ENCODE measurements at places on chromosomes 4 and X.
A peak's percentile ranks its signal among the peaks of the same experiment; 100 is the strongest.

- no peak for DNase-seq
Observed at GRCh38 chrX:80806557-80806956, 3.1 kb downstream of the BRWD3 start.

- DNase-seq, result no peak
Observed at GRCh38 chr4:48439988-48440387, 43.2 kb upstream of the SLC10A4 start.

DNA sequence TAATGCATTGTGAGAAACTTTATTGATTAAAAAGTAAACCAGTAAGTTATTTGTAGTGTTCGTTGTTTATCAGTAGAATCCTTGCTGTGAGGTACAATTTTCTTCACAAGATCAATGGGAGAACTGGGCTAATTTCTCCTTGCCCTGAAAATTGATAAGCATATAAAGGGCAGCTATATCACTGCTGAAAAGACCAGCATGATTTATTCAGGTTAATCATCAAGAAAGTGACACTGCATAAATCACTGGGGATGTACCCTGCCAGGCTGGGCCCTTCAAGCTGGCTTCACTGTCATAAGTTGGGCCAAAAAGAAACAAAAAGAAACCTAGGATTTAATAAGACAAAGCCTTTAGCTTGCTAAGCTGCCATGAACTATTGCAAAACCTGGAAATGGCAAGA lies 746.7 kb downstream of the STPG2 start:
- no peak for DNase-seq

- peak; percentile 27 for DNase-seq
Observed at GRCh38 chr4:80362578-80363181, 27.1 kb downstream of the CFAP299 start.

- no peak for DNase-seq
Observed at GRCh38 chrX:52933976-52934703, 24.2 kb downstream of the FAM156A start.

- DNase-seq, result no peak
Observed at GRCh38 chr4:183434666-183435190, 9.7 kb upstream of the CDKN2AIP start.

DNA sequence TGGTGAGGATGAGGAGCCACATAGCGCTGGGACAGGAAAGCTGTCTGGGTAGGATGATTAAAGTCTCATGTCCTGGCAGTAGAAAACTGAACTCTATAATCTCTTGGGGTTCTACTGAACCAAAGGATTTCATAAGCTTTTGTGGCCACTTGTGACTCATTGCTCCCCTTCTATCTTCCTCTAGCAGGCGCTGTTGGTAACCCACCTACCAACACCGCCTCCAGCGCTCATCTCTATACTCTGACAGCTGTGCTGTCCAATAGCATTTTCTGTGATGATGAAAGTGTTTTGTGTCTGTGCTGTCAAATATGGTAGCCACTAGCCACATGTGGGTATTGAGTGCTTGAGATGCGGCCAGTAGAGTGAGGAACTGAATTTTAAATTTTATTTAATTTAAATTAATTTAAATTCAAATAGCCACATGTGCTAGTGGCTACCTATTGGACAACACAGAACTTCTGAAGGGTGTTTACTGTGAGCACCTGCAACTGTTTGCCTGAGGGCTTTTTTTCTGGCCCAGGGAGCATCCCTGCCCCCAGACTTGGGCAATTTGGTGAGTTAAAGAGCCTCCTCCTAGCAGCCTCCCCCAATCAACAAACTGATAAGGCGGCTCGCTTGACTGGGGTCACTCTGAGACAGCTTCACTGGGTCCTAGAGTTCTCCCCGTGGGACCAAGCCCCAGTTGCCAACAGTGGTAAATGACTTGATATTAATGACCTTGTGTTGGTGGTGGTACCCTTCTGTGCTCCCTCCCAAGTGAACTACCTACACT lies 169.2 kb upstream of the ATP6AP2 start:
- DNase-seq, result no peak

DNA sequence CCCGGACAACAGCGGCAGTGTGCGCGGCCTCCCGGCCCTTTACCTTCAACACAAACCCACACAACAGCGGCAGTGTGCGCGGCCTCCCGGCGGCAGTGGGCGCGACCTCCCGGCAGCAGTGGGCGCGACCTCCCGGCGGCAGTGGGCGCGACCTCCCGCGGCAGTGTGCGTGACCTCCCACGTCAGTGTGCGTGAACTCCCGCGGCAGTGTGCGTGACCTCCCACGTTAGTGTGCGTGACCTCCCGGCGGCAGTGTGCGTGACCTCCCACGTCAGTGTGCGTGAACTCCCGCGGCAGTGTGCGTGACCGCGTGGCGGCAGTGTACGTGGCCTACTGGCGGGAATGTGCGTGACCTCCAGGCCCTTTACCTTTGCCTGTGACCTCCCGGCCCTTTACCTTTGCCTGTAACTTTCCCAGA lies 576.6 kb upstream of the FRG1 start:
- no peak for DNase-seq

DNA sequence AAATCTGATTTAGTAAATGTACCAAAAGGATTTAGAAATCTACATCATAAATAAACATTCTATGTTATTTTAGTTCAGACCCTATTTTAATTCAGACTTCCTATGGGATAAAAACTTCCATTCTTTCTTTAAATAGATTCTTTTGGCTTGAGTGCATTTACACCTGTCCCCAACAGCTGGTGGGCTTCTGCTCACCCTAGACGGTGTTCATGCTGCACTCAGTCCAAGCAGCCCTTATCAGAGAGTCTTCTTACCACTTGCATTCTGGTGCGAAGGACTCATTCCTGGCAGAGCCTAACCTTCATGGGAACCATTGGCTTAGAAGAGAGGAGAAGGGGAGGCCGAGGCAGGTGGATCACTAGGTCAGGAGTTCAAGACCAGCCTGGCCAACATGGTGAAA lies 57.3 kb downstream of the NPNT start:
- DNase-seq, result no peak

- no peak for DNase-seq
Observed at GRCh38 chr4:17352357-17352756, 159.5 kb downstream of the QDPR start.

- DNase-seq, result no peak
Observed at GRCh38 chr4:87807402-87807801, 8.0 kb downstream of the IBSP start.

DNA sequence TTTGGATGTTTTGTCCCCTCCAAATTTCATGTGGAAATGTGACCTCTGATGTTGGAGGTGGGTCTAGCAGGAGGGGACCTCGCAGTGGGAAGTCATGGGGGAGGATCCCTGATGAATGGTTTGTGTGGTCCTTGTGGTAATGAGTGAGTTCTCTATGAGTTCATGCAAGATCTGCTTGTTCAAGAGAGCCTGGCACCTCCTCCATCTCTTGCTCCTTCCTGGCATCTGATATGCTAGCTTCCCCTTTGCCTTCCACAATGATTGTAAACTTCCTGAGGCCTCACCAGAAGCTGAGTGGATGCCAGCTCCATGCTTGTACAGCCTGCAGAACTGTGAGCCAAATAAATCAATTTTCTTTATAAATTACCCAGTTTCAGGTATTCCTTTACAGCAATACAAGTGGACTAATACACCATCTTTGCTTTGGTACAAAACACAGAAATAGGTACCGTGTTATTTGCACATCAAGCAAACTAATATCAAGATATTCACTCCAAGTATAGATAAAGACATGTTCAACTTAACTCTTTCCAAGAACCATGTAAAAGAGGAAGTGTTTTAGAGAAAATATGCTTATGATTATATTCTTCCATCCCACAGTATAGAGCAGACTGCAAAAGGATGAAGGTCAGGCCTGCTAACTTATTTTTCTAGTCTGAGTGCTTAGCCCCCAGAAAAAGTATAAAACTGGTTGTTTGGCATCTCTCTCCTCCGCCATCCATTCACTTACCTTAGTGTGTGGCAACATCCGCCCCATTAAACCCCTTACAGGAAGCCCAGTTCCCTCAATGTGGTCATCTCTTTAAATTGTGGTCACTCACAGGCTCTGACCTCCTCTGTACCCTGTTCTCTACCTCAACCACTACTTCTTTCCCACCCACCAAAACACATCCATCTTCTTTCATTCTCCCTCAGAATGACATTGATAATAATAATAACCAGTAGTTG lies 6.7 kb downstream of the ARAP2 start:
- DNase-seq, result no peak

DNA sequence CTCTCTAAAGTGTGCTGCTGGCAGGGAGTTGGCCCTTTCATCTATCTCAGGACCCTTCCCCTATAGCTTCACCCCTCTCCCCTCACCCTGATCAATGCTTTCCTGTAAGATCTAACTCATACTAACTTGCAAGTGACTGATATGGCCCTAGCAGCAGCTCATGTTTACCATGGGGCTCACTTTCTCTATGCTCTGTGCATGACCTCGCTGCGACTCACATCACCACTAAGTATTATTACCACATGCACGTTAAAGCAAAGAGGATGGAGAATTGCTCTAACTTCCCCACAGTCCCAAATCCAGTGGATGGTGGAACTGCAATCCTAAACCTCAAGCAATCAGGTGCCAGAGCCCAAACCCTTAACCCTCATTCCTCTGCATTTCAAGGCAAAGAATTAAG lies 626.6 kb downstream of the MID1IP1 start:
- no peak for DNase-seq

DNA sequence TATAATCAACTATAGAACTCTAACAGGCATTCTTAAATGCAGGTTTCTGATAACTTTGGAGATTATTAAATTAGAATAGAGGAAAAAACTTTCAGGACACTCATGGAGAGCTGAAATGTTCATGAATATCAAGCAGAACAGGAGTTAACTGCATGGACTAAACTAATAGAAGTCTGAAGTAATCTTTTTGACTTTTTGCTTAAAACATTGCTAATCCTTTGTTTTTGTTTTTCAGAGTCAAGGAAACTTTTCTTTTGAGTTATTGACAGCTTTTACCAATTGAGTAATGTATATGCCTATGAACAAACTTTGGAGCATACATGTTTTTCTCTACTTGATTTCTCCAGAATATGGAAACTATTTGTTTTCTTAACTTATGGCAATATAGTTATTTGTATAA lies 112.5 kb downstream of the EIF4E start:
- DNase-seq, result no peak

GRCh38 chr4:10589321-10589720 lies 95.2 kb downstream of the CLNK start:
- no peak for DNase-seq

- DNase-seq, result peak; percentile 31
Observed at GRCh38 chr4:76690011-76690905, 207.7 kb downstream of the SOWAHB start.

- no peak for DNase-seq
Observed at GRCh38 chrX:23482561-23482960, 147.9 kb downstream of the PTCHD1 start.

- no peak for DNase-seq
Observed at GRCh38 chr4:126458993-126459392, 1144.2 kb downstream of the FAT4 start.

DNA sequence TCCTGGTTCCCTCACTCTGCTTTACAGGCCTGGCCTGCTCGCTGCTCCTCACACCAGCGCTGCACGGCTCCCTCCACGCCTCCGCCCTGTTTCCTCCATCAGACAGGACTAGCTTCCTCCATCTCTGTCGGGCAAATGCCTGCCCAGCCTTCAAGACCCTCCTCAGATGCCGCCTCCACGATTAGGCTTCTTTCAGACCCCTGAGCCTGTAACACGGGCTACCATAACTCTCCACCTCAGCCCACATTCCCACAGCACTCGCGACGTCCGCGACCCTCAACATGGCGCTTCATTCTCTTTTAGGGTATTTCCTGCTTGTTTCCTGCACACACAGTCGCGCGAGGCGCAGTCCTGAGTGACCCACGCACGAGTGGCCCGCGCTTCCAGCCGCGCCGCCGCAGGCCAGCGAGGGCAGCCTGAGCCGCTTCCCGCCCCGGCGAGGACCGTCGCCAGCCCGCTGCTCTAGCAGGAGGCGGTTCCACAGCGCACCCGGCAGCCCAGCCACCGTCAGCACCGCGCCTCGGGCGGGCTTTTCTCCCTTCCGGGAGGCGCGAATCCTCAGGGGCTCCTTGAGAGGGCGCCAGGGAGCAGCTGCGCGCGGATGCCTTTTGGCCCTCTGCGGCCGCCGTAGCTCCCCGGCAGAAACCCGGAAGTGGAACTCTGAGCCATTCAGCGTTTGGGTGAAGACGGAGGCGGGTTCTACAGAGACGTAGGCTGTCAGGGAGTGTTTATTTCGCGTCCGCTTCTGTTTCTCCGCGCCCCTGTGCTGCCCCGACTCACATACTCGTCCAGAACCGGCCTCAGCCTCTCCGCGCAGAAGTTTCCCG lies at the start of gene FRG1:
TSS of gene FRG1 (plus strand) at position 695 of the 827 bp plus-strand sequence. CDS start 138 bp downstream, outside the sequence.
- DNase-seq, result peak; percentile 95

- DNase-seq, result no peak
Observed at GRCh38 chr4:56871371-56871866, 36.3 kb upstream of the REST start.

- DNase-seq, result no peak
Observed at GRCh38 chr4:16642897-16643296, 255.5 kb downstream of the LDB2 start.

DNA sequence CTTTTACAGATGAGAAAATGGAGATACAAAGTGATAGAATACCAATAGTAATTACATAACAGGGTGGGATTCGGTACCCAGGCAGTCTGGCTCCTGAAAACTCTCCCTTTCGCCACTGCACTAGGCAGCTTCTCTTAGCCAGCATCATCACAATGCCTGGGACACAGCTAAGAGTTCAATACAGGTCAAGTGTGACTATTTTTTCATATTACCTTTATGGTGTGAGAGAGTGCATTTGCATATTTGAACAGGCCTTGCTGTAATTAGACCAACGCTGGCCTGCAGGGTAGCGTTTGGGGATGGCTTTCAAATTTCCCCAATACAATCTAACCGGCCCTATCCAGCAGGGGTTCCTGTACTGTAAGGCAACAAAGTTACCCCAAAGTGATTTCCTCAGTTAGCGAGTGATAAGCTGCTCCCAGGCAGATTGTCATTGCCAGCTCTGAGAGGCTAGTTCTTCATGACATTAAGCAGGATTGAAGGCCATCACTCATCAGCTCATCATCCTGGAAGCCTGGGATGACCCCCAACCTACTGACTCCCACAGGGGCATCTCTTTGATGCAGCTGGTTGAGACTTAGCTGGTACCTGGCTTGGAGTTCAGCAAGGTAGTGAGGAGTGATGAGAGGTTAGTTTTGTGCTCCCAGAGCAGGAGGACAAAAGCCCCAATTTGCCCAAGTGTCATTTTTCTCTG lies 836.8 kb upstream of the LCORL start:
- no peak for DNase-seq

DNA sequence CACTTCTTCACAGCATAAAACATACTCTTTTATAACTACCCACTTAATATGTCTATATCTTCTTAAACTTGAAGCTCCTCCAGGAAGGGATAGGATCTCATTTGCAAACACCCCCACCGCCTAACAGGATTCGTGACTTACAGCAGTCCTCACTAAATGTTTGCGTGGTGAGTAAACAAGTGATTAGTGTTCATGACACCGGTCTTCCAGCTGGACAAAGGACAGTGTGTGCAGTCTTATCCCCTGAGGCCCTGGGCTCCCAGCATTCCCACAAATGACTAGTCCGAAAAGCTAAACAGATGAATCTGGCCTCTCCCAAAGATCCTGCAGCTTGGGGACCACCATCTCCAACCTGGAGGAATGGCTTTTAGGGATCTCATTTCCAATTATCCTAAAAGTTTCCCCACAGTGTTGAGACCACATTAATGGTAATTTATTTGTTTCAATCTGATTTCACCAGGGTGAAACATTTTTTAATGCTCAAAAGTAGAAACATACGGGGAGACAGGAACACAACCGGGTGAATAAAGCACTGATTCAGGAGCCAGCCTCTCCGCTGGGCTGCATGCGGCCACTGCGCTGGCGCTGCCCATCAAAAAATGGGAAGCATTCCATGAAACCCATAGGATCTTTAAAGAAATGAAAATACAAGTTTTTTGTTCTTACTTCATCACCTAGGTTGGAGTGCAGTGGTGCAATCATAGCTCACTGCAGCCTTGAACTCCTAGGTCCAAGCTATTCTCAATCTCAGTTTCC lies 69.2 kb downstream of the HADH start:
- no peak for DNase-seq

Measured in Caki2 (cell line).